Mammary epithelial cell (primary cell): ENCODE measurements at places on chromosomes 5 and 9. TPM values are rescaled to one million over a fixed set of nuclear protein-coding genes. Genes with fewer than 3 reads are reported as not detected.

- no peak for DNase-seq
Observed at GRCh38 chr5:98977723-98978122, 48.9 kb upstream of the CHD1 start.

DNA sequence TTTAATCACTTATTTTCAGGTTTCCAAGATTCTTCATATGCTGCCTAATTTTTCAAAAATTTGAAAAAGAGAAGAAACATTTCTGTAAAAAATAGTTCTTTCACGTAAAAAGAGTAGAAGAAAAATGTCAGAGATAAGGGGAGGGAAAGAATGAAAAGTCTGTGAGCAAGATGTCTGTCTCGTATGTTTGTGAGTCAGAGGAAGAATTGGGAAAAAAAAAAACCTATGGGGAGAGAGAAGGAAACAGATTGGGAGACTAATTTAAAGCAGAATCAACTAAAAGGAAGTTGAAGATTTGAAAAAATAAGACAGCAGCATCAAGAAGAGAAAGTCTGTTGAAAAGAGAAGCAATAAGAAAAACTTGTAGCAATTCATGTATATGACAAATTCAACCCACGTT is 456.3 kb downstream of the HINT1 start:
- DNase-seq = no peak

DNA sequence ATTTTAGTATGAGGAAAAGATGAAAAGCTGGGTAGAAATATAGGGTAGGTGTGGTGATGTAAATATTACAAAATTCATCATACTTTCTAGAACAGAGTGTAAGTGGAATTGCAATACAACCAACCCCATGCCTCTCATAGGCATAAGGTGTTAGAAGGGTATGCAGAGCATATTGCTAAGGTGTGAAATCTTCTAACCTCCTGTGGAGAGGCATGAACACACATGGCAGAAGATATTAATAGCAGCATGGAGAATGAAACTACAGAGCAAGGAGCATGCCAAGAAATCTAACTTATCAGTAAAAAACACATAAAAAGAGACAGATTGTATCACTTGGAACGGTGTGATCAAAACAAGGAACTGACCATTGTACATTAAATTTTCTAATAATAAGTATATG is 441.5 kb downstream of the CDH18 start:
- DNase-seq = no peak

DNA sequence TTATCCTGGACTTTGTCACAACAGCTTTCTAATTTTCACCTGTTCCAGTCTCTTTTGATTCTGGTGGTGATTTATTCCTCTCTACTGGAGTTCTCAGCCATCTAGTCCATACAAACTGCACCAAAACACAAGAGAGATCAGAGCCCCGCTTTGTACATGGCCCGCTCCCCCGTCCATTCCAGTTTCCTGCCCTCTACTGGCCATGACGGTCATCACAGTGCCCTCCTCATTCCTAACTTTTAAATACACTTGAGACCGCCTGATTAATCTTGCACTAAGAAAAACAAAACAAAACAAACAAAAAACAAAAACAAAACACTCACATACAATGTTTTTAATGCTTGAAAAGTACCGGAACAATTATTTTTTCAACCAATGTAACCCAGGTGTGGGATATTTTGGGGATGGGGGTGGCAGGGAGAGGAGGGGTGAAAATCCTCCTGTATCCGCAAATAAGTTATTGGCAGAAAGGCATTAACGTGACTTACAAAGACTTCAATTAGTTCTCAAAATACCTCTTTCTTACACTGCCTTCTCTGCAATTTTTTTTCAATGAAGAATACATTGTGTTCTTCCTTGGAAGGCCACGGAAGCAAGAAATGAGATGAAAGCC is 84.8 kb upstream of the PAM start:
- DNase-seq = peak; percentile 12

Gene ENTPD2
- 19.5 and 23.7 TPM in 2 replicates for total RNA-seq

GRCh38 chr5:10290438-10290837 is 17.3 kb downstream of the CMBL start:
- DNase-seq = no peak

- DNase-seq = no peak
Observed at GRCh38 chr5:137366526-137366925, 132.6 kb downstream of the SPOCK1 start.

DNA sequence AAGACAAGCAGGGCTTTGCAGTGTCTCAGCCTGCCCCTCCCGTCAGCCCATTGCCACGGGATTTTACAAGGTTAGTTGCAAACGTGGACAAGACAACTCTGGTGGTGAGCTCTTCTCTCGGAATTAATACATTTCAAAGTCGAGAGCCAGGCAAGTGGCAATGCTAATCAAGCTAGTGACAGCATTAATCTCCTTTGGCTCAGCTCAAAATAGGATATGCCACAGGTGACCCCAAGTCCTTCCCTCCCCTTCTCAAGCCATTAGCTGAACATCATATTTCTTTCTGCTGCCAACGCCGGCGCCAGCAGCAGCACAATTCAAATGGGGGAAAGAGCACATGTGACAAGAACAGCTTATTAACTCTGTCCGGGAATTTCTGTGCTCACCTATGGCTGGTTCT is 190.1 kb downstream of the ATPSCKMT start:
- DNase-seq = no peak

GRCh38 chr9:99226054-99226453 is 4.0 kb downstream of the SEC61B start:
- no peak for DNase-seq

GRCh38 chr5:40198736-40199135 is 481.0 kb upstream of the PTGER4 start:
- DNase-seq = peak; percentile 11

DNA sequence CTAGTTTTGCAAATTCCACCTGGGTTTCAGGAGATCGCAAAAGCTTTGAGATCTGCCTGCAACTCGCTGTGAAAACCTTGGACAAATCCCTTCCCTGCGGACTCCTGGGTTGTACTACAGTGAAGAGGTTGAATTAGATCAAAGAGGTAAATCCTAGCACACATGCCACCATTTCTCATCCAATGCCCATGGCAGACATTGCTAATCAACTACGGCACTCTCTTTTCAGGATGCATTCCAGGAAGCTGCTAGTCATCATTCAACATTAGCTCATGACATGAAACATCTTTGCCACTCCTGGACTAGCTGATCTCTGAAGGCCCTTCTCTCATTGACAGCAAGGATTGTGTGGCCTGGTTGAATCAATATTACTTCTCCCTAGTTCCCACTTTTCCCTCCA is 46.1 kb downstream of the PCDH1 start:
- DNase-seq = peak; percentile 21

DNA sequence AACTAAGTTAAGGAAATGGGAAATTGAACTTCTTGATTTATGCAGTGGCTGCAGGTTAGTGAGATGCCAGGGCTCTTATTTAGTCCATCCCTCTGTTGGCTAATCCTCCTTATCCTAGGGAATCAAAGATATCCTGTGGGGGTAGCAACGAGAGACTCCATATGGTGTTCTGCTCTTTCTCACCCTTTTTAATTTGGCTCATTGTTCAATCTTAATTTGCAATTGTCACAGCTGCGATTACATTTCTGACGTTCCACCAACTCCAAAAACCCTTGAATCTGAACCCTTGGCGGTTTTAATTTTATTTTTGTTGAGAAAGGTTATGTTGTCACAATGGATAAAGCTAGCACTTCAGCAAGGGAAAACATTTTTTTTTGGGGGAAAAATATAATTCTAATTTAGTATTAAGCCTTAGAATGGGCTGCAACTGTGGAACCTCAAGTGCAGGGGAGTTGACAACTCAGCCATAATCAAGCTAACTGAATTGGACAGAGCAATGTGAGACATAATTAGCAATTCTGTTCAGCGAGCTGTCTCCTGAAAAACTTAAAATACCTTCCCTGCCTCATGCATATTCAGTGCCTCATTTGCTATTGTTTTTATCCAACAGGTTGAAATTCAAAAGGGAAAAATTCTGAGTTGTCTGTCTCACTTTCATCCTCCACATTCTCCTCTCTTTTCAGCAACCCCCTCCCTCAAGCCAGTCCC is 91.3 kb downstream of the MAT2B start:
- no peak for DNase-seq
